Spinal cord (tissue), 10 donors: ENCODE measurements at places on chromosomes 5 and 9. TPM values are rescaled to one million over a fixed set of nuclear protein-coding genes. Genes with fewer than 3 reads are reported as not detected.
A peak's percentile ranks its signal among the peaks of the same experiment; 100 is the strongest.

Gene IL4
- not detected for total RNA-seq

Gene ZBED3
- 3.9 TPM for total RNA-seq

Gene FLT4
- 10.1 TPM for total RNA-seq

DNA sequence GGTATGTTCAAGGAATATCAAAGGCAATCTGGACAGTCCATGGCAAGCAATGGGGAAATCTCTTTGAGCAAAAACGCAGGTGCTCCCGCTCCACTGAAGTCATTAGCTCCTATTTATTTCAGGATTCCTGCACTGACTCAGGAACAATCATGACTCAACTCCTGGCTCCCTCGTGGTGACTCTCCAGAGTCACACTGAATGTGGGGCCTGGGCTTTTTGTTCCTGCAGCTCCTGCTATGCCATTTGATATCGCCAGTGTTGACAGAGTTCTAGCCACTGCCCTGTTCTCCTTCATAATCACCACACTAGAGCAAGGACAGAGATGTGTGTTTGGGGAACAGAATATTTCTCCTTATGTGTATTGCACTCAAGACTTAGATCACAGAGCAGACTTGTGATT, 187.2 kb upstream of the ZNF462 start:
- H3K4me1 ChIP-seq, result no peaks in the 10 kb centered on the region
- H3K36me3 ChIP-seq, result no peaks in the 10 kb centered on the region
- no peak overlapping the region for H3K27ac ChIP-seq

GRCh38 chr5:172133359-172134029, 54.5 kb downstream of the STK10 start:
- DNase-seq, result no peak
- H3K27ac ChIP-seq, result no peak overlapping the region
- no peak overlapping the region for H3K4me3 ChIP-seq
- H3K27me3 ChIP-seq, result no peaks in the 10 kb centered on the region
- H3K36me3 ChIP-seq, result peaks cover 4% of the 10 kb centered on the region
- no peaks in the 10 kb centered on the region for H3K4me1 ChIP-seq

DNA sequence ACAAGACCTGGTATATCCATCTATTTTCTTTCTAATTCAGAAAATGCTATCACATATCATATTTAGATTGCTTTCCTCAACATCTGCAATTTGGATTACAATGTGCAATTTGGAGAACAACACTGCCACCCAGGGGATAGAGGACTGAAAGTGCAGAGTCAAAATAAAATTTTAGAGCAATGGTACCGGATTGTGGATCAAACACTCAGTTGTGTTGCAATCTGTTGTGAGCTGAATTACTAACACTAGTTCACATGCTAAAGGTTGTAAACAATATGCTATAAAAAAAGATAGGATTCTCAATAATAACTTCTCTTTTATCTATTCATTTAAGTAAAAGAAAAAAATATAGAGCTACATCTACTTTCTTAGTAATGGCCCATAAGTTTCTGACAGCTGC, 11.9 kb upstream of the SRFBP1 start:
- H3K27ac ChIP-seq, result no peak overlapping the region
- peak; percentile 95 for DNase-seq
- no peak overlapping the region for H3K4me3 ChIP-seq
- no peaks in the 10 kb centered on the region for H3K4me1 ChIP-seq

DNA sequence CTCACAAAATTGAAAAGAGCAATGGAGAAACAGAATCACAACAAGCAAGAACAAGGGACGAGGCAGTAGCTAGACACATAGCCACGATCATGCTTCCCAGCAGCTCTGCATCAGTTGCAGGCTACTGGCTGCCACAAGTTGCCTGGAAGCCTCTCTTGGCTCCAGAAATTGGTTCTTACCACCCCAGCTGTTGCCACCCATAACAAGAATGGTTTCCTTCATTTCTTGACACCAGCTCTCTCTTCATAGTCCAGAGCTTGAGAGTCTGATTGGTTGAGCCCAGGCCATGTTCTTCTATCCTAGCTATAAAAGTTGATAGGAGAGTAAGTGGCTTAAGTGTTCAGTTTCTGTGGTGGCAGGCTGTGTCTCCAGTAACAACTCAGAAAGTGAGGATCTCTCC, 210.7 kb upstream of the ANKRD55 start:
- no peak overlapping the region for H3K27ac ChIP-seq
- H3K4me3 ChIP-seq, result no peak overlapping the region
- H3K27me3 ChIP-seq, result no peaks in the 10 kb centered on the region
- DNase-seq, result no peak
- no peaks in the 10 kb centered on the region for H3K36me3 ChIP-seq

DNA sequence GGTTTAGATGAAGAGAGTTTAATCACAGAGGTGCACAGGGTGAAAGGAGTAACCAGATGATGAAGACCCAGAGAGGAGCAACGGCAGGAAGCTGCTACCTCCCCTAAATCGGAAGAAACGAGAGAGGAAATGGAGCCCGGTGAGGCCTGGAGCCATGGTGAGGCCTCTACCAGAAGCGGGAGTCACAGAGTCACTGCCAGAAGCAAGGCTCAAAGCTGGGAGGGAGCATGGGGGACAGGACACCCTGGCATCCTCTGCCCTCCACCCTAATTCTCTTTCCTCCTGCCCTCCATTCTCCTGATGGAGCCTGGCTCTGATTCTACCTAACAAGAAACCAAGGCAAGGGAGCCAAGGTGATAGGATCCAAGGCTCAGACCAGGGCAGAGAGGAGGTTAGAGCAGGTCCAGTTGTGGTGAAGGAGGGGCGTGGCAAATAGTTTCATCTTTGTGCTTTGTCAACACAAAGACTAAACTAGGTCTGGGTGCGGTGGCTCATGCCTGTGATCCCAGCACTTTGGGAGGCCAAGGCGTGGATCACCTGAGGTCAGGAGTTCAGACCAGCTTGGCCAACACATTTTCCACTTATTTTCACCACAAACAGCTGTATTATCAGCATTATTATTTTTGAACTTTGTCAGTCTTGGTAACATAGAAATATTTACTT, 134.4 kb upstream of the RAI14 start:
- H3K36me3 ChIP-seq, result no peaks in the 10 kb centered on the region
- H3K4me1 ChIP-seq, result no peaks in the 10 kb centered on the region
- DNase-seq, result no peak
- H3K27ac ChIP-seq, result no peak overlapping the region

- H3K27ac ChIP-seq, result peak overlapping the region; percentile 30
- H3K4me3 ChIP-seq, result no peak overlapping the region
- H3K27me3 ChIP-seq, result no peaks in the 10 kb centered on the region
- H3K4me1 ChIP-seq, result no peaks in the 10 kb centered on the region
- DNase-seq, result no peak
These were observed 41.6 kb upstream of the TMEM215 start for GRCh38 chr9:32741706-32742105.

DNA sequence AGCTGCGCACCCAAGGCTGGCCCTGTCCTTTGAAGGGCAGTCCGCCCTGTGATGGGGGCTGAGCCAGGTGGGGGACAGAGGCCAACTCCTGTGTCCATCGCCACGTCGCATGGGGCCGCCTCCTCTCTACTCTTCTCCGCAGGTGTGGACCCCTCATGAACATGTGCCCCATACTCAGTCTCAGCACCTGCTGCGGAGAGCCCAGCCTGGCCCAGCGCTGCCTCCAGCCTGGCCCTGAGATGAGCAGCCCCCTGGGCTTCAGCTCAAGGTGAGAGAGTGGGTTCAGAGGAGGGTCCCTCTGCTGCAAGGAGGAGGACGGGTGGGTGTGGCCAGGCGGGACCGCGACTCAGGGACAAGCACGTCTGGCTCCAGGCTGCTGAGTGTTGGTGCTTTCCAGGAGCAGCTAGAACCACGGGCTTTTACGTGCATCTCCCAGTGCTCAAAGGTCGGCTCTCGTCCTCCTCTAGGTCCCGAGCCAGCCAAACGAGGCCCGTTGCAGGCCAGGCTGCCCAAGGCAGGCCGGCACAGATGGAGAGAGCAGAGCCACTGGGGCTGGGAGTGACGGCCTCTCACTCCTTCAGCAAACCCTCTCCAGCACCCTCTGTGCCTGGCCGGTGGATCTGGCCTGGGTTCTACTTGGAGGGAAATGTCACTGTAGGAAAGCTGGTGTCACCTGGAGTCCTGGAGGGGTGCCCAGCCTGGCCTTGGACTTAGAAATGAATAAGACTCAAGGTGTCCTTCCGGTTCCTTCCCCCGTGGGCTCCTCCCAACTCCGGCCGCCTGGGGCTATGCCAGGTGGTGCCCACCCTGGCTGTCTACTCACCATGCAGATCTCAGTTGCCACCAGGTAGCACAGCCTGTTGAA, 48.9 kb upstream of the RNF130 start:
- peaks cover 16% of the 10 kb centered on the region for H3K4me1 ChIP-seq
- peaks cover 32% of the 10 kb centered on the region for H3K36me3 ChIP-seq
- H3K4me3 ChIP-seq, result no peak overlapping the region
- no peak overlapping the region for H3K27ac ChIP-seq
- no peaks in the 10 kb centered on the region for H3K27me3 ChIP-seq

DNA sequence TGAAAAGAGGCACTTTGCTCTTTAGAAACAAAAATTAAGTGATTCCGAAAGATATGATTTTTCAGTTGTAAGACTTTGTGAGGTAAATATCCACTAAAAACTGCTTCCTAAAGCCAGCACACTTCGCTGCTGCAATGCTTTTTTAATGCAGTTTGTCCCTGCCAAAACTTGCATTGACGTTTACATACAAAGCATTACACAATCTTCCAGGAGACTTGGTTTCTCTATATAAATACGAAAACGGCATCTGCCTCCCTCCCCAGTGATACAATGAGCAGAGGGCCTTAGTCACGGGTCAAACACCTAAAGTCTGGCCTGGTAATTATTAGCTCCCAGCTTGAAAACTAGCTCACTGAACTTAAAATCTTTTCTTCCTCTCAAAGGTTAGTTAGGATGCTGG, 170.7 kb downstream of the TSSK1B start:
- no peaks in the 10 kb centered on the region for H3K36me3 ChIP-seq
- no peak for DNase-seq
- H3K4me3 ChIP-seq, result no peak overlapping the region
- no peaks in the 10 kb centered on the region for H3K4me1 ChIP-seq
- no peaks in the 10 kb centered on the region for H3K27me3 ChIP-seq
